ENCODE measurements at places on chromosomes 6 and 20.

DNA sequence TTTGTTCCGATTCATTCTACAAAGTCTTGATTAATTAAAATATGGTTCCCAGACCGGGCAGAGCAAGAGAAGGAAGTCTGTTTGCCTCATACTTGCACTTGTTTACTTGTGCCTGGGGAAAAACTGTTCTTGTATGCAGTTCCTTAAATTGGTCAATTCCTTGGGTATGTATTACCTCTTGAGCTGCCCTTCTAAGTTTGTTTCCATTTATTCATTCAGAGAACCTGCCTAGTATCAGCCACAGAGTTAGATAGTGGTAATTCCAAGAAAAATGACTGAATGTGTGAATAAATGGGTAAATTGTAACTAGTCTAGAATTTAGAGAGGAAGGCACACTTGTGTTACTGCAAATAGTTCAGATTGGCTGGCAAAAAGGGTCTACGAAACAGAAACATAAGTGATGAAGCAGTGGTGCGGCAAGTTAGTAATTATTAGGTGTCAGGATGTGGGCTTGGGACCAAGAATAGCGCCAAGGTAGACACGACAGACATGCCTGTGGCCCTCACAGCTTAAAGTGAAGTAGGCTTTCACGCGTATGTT is 525 bp upstream of the MAK start:
- DNase-seq, result no peak

DNA sequence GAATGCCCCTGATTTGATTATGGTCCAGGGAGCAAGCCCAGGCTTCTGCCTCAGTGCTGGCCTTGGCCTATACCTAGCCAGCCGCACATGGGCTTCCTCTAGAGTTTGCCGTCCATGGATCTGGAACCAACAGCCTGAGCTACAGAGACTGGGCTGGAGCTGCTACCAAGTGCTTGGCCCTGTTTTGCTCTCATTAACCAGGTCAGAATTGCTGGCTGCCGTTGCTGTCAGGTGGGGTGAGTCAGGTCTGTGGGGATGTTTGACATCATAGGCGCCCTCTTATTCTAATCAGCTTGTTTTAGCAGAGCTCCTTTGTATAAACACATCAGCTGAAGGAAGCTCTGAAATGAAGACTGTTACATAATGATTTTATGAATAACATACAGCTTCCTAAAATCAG is 83.1 kb upstream of the PHACTR2 start:
- DNase-seq, result no peak

DNA sequence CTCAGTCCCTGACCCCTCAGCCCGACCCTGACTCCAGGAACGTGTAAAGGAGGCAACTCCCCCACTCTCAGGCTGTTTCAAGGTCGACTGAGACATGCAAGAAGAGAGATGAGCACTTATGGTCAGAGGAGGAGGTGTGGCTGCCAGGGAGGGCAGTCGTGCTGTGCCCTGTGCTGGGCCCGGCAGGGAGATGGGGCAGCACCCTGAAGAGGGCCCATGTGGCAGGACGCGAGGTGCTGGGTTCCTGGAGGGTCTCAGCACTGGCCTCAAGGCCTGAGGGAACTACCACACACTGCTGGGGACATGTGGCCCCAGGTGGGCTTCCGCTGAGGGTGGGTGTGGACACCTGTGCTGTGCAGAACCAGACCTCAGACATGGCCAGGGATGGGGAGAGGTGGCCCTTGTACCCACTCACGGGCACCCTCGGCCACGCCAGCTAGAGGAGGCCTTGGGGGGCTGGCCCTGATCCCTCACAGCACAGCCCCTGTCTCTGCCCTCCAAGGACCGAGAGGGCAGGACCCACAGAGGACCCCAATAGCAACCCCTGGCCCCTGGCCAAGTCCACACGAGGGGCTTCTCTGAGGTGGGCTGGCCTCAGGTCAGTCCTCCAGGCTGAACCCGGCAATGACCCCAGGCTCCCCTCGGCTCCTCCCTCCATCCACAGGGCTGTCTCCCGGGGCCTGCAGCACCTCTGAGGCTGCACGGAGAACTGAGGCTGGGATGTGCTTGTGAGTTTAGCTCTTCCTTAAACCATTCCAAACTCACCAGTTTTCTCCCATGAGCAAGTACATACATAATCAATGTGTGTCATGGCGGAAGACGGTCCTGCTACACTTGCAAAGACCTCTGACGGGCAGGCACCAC is 8.7 kb downstream of the SLC2A4RG start:
- no peak for DNase-seq

- DNase-seq, result no peak
These were observed 527.8 kb upstream of the RNF217 start for GRCh38 chr6:124434421-124434820.

DNA sequence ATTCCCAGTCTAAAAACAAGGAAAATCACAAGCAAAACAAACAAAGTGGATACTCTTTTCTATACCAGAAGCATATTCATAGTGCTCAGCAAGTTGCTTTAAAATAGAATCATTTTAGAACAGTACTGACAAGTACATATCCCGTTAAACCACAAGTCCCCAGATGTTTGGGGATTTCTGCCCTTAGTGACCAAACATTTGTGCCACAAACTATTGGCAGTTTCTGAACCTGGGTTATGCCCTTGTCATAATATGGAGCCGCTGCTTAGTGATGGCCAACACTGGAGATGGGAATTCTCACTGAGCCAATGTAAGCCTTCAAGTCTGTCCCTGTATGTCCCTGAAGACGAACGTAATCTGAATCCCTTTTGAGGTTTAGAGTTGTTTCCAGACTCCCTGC is 436.7 kb upstream of the JAG1 start:
- no peak for DNase-seq

- no peak for DNase-seq
These were observed 169.8 kb downstream of the SAMD5 start for GRCh38 chr6:147678253-147678652.

DNA sequence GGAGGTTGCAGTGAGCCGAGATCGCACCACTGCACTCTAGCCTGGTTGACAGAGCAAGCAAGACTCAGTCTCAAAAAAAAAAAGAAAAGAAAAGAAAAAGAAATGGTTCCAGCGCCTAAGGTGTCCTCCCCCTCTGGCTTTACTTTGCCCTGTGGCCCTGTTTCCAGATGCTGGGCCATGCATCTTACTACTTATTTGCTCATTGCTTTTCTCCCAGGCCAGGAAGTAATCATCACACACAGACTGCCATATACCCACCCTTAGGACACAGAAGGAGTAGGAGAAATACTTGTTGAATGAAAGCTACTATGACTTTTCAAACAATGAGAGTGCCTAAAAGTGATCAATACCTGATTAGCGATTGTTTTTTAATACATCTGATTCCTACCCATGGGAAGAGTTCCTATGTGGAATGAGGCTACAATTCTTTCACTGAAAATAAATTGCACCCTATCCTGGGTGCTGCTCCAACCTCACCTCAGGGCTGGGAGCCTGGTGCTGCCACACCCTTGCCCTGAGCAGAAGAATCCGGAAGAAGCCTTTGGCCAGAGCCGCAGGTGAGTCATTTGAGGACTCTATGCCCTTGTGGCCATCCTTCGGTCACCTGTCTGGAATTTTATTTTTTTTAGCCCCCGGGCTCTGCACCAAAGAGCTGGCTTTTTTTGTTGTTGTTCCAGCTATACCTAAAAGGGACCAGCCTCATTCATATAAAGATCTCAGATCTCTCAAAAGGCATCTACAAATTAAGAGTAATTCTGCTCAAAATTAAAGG is 22.7 kb upstream of the TFAP2C start:
- DNase-seq, result no peak

- DNase-seq, result no peak
These were observed 45.8 kb upstream of the PNRC1 start for GRCh38 chr6:89034586-89035251.

DNA sequence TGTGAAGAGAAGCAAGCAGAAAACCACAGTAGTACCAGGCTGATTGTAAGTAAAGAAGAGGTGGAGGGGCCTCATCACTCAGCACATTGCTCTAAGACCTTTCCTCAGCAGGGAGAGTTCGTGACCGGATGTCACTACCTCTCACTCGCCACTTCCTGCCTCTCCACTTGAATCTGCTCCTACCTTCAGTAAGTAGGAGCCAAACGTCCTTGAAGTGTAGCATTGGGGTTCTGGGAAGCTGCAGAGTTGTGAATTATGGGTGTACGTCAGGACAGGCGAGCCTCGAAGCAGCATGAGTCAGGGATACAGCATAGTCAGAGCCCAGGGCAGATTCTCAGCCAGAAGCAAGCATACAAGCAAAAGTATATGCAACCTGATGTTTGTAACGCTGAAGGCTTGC is 224.9 kb downstream of the PHACTR1 start:
- no peak for DNase-seq

- no peak for DNase-seq
These were observed 288.2 kb upstream of the MAN1A1 start for GRCh38 chr6:119637768-119638167.

DNA sequence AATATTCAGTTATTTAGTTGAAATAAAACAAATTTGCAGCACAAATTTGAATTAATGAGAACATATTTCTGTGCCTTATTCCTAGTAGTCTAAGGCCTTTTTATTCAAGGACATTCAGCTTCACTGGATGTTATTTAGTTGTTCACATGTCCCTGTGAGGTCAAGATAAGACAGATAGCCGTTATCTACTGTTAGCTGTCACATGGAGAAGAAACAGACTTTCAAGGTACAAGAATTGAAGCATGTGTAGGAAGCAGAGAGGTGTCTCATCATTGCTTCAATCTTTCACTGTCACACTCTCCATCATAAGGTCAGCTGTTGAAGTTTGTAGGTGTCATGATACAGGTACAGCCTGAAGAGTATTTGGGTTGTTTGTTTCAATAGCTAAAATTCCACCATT is 112.9 kb upstream of the JAG1 start:
- no peak for DNase-seq

GRCh38 chr6:110090876-110091275 is 88.6 kb downstream of the WASF1 start:
- DNase-seq, result no peak

DNA sequence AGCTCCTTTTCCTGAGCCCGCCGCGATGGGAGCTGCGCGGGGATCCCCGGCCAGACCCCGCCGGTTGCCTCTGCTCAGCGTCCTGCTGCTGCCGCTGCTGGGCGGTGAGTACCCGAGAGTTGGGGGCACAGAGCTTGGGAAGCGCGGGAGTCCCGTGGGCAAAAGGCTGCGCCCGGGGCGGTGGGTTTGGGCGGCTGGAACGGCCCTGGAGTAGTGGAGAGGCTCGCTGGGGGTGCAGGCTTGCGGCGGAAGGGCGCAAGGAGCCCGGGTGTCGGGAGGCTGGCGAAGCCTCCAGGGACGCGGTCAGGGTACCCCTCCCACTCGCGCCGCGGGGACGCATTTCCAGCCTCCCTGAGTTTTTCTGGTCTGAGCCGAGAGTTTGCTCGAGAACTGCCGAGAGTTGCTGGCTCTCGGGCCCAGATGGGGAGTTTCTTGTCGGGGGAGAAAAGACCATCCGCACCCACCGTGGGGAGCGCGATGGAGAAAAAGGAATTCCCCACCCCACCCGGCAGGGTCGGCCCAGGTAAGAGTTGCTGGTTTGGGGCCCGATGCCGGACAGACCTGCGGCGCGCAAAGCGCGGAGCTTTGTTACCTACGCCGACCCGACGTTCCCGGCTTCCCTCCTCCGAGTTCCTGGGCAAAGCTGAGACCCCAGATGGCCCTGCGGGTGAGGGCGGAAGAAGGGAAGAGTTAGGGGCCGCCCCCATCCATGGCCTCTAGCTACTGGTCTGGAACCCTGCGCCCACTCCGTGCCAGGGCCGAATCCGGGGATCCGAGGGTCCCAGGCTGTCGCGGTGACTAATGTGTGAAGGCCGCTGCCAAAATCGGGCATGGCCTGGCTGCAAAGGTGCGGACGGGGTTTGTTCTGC is 584 bp downstream of the PTK7 start:
- peak; percentile 70 for DNase-seq

Measured in NCI-H1092 treated with DMSO at 0.1 percent for 48 hours (cell line).